ENCODE measurements at places on chromosomes 2 and 18.
A peak's percentile ranks its signal among the peaks of the same experiment; 100 is the strongest.

- no peak for DNase-seq
Observed at GRCh38 chr2:20351555-20352229, 1.0 kb upstream of the PUM2 start.

DNA sequence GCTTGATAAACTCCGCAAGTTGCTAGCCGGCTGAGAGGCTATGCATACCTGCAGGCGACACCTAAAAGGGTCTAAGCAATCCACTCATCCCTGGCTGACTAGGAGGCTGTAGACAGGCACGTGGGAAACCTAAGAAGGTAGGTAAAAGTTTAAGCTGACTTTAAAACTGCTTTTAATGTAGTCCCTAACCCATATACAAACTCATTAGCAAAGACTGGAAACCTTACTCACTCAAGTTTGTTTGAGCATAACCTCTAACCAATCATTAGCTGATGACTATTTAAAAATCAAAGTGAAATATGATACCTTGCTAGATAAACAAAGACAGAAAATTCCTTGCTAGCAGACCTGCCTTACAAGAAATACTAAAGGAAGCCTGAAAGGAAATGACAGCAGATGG is 106.4 kb downstream of the EXOC6B start:
- DNase-seq: no peak

GRCh38 chr18:72246076-72246475 is 298.1 kb downstream of the CBLN2 start:
- no peak for DNase-seq

GRCh38 chr2:138703242-138703641 is 76.9 kb downstream of the NXPH2 start:
- no peak for DNase-seq

DNA sequence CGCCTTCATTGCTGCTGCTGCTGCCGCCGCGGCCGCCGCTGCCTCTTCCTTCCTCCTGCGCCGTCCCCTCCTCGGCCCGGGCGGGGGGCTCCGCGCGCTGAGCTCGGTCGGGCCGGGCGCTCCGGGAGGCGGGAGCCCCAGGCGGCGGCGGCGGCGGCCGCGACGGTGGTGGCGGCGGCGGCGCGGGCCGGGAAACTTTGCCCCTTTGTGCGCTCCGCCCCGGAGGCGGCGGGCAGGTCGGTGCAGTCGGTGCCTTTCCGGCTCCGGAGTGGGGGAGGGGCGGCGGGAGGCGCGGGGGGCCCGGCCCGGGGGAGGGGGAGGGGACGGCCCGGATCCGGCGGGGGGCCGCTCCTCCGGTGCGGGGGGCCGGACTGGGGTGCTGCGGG is 205 bp downstream of the TET3 start:
- DNase-seq: no peak

GRCh38 chr2:169739351-169739750 is 5.7 kb downstream of the KLHL23 start:
- no peak for DNase-seq

GRCh38 chr2:133296401-133296800 is 271.9 kb downstream of the NCKAP5 start:
- peak; percentile 71 for DNase-seq

- DNase-seq: no peak
Observed at GRCh38 chr18:55354795-55355194, 233.2 kb downstream of the TCF4 start.

DNA sequence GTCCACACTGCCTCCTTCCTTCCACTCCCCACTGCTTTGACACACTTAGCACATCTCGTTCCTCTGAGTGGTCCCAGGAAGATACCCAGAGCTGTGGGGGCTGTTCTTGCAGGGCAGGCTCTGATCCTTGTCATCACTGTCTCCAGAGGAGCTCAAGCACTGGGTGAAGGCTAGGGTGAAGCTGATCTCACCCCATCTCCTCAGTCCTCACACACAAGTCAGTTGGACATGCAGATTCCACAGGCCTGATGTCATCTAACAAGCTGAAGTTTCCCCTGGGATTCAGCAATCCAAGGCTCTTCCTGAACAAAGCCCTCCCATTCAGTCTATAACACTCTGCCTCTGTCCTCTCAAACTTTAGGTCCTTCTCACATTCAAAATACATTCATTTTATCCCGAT is 90.6 kb upstream of the RAB6C start:
- peak; percentile 14 for DNase-seq

DNA sequence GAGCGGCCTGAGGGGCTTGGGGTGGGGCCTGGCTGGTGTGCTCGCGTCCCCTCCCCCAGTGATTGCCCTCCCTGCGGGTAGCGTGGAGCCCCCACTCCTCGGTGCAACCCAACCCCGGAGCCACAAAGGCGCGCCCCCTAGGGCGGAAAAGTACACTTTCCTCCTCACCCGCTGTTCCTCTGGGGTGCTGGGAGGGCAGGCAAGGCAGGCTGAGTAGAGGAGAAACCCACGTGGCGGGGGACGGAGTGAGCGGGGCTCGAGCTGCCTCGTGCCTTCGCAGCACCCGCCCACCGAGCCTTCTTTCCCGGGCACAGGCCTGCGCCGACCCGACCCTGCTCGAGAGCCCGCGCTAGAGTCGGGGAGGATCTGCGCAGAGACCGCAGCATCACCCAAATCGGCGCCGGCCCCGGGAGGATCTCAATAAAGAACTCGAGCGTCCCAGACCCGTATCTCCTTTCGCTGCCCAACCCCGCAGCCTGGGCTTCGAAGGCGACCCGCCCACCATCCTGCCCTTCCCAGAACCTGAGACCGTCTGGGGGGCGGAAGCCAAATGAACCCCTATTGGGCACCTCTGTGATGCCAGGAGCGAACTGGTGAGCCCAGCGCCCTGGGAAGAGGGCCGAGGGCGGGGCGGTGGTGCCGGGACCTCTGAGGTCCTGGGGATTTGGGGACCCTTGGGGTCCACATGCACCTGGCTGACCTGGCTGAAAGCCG is 1.5 kb downstream of the UCN start:
- no peak for DNase-seq

- DNase-seq: no peak
Observed at GRCh38 chr18:13536578-13536977, 189.8 kb downstream of the FAM210A start.

- peak; percentile 29 for DNase-seq
Observed at GRCh38 chr2:69946351-69947324, 14.8 kb downstream of the ASPRV1 start.

DNA sequence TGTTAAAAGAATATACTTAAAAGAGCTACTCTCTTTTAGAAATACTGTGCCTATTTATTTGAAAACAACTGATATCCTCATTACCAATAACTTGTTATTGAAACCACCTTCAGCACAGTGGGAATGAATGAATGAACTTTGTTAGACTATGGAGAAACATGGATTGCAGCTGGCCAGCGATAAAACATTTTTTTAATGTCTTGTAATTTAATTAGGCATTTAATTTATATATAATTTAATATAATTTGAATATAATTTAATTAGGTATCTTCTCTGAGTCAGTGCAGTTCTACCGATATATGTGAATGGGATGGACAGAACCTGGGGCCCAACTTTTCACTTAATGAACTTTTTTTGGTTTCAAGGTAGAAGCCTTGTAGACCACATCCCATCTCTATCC is 94.4 kb downstream of the KCTD18 start:
- no peak for DNase-seq

DNA sequence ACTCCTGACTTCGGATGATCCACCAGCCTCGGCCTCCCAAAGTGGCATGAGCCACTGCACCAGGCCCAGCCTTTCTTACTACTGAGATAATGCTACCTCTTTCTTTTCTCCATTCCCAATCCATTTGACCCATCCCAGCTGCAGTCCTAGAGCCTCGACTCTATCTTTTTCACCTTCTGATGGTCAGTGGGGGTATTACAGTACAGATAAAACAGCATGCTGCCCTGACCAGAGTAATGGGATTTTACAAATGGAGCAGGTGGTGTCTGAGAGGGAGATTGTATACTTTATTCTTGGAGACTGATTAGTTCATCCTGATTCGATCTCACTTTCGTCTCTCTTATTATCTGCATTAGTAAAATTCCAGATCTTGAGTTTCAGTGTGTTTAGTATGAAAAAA is 238.6 kb upstream of the TNP1 start:
- no peak for DNase-seq

- peak; percentile 77 for DNase-seq
Observed at GRCh38 chr2:151260573-151261230, 961 bp downstream of the RBM43 start.

DNA sequence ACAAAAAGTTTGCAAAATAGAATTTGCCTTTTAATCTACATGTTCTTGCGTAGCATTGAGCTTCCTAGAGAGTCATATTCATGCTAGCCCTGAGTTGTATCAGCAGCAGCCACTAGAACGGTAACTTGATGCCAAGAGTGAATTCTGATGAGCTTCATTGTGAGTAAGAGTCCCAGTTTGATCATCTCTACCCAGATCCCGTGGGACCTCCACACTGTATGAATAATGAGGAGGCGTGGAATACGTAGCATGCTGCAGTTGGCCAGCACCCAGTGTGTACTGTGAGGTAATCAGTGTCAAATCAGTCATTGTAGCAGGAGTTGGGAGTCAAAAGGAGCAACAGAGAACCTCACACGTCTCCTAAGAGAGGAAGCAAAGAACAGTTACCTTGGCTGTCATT is 197.9 kb downstream of the NEDD4L start:
- peak; percentile 90 for DNase-seq

DNA sequence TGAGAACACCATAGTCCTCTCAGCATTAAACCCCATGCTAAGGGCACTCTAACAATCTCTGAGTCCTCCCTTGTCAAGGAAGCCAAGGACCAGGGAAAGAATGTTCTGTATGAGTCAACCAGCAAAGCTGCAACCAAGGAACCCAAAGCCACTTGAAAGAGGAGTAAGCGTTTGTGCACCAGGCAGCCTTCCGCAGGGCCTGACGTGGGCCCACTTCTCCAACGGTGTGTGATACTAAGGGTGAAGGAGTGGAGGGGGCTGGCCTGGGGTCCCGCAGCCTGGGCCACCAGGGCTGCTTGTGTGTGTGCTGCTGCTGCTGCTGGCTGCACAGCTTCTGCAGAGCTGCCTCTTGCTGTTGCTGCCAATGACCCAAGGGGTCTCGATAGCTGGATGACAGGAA is 30.1 kb upstream of the GALNT14 start:
- no peak for DNase-seq

- DNase-seq: no peak
Observed at GRCh38 chr2:77034445-77034844, 487.7 kb downstream of the LRRTM4 start.

- DNase-seq: no peak
Observed at GRCh38 chr18:2881840-2882195, 35.0 kb downstream of the EMILIN2 start.

DNA sequence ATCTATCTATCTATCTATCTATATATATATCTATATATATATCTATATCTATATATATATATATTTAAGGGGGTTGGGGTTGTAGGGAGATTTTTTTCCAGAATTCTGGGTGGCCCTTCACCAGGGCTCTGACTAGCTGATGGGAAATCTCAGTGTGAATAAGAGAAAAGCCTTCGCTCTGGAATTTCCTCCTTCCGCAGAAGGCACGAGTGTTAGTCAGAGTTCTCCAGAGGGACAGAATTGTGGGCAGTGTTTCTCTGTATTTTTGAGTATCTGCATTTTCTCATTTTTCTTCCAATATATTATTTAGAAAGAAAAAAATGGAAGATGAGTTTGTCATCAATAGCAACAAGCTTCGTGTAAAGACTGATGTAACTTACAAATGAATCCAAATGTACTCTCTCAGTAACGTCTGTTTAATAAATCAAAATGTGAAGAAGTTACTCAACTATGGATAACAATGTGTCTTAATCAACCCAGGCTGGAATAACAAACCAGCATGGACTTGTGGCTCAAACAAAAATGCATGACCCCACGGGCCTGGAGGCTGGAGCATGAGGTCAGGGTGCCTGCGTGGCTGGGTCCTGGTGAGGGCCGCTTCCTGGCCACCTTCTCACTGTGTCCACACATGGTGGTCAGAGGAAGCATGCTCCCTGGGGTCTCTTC is 10.6 kb upstream of the SNTG2 start:
- peak; percentile 19 for DNase-seq

GRCh38 chr2:75608684-75609333 is 37.8 kb upstream of the MRPL19 start:
- peak; percentile 54 for DNase-seq

- DNase-seq: no peak
Observed at GRCh38 chr2:107717661-107718060, 109.0 kb upstream of the RGPD4 start.
